ENCODE measurements at places on chromosomes 1 and 21. TPM values are rescaled to one million over a fixed set of nuclear protein-coding genes. Genes with fewer than 3 reads are reported as not detected.

Gene AMY1C
- not detected for total RNA-seq

Gene CD58
- total RNA-seq, result 8.3 TPM

GRCh38 chr1:181141431-181141910, 53.0 kb downstream of the IER5 start:
- DNase-seq, result peak; percentile 84

GRCh38 chr1:216183007-216183406, 240.2 kb downstream of the USH2A start:
- DNase-seq, result no peak

Measured in activated naive CD4-positive, alpha-beta T cell treated with anti-CD3 and anti-CD28 coated beads, Interleukin-2, amount 50 U/mL, for 72 hours (primary cell).